Activated T-cell treated with anti-CD3 and anti-CD28 coated beads for 48 hours (primary cell): ENCODE measurements at places on chromosomes 6 and 20.
A peak's percentile ranks its signal among the peaks of the same experiment; 100 is the strongest.

DNA sequence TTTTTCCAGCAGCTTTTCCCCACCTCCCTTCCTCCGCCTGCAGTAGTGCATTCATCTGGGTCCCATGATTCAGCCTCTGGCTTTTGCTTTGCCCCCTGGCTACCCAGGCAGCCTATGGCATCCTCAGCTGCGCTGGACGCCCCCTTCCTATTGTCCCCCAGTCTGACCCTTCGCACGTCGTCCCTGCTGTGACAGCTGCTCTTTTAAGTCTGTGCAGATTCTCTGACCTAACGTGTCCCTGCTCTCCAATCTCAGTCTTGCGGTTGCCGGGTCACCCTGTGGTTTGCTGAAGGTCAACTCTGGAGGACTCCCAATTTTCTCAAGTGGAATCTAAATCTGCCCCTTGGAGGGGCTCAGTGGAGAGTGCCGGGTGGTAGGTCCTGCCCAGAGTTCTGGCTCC, 294.3 kb downstream of the CDC5L start:
- DNase-seq: no peak

- no peak for DNase-seq
Measured at GRCh38 chr6:100657678-100658330, 193.1 kb upstream of the SIM1 start.

DNA sequence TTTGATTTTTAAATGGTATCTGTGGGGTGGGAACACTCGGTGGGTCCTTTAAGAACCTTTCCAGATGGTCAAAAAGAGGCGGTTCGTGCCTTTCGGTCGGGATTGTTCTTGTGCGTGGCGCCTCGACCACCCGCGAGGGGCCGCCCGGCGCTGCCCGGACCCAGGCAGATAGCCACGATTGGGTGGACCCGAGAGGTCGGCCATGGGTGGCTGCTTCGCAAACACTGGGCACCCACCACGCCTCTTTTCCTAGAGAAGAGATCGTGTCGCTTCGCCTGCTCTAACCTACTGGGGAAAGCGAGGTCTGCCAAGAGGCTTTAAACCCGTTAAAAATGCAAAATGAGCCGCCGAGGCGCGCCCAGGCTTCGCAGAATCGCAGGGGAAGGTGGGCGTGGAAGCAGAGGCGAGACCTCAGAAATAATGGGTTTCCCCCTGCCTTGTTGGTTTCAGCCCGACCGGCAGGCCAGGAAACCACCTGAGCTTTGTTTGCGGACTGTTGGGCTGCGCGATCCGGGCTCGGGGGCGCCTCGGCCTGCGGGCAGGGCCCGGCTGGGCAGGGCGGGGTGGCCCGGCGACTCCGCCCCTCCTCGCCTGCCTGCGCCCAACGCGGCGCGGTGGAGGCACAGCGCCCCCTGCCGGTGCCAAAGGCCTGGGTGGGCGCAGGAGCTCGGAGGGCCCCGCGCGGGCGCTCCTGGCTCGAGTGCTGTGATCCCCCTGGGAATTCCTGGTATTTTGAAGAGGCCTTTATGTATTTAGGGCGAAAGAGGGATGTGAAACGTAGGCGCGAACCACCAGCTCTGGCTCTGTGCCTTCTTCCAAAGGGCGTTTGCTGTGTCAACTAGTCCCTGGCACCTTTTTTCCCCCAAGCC, 1.6 kb downstream of the MARCKS start:
- DNase-seq: peak; percentile 80

- no peak for DNase-seq
Measured at GRCh38 chr6:157962601-157963302, 18.9 kb upstream of the SYNJ2 start.

DNA sequence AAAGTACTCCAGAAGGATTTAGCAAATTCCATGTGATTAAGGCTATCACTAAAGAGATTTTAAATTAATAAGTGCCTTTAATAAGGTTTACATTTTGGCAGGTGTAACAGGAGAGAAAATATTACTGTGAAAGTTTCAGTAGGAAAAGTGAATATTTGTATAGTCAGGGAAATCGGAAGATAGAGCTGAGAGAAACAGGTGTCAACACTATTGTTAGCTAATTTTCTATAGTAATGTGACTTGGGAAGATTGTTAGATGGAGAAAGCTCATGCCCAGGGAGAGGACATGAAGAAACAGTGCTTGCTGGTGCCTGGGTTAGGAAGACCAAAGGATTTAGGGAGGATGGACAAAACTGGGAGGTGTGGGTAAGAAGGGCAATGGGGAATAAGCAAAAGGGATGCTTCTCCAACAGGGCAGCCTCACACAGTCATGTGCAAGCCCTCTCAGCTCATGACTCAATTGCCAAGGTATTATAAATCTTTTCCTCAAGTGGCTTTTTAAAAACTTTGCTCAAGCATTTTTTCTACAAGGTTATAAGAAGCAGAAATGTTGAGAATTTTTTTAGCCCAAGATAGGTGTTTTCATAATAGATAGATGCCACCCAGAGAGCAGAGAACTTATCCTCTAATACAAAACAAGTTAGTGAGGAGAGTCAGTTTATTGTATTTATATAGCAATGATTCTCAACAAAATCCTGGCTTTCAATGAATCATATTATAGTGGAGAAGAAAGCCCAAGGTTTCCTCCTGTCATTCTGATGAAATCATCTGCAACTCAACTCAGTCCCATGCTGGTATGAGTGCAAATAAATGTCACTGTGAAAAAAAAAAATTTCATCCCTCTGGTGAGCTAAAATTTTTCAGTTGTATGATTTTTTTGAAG, 325.2 kb upstream of the NT5E start:
- no peak for DNase-seq

GRCh38 chr6:4801491-4802110, 25.4 kb downstream of the CDYL start:
- no peak for DNase-seq

- DNase-seq: no peak
Measured at GRCh38 chr6:56580271-56580670, 62.4 kb downstream of the DST start.

DNA sequence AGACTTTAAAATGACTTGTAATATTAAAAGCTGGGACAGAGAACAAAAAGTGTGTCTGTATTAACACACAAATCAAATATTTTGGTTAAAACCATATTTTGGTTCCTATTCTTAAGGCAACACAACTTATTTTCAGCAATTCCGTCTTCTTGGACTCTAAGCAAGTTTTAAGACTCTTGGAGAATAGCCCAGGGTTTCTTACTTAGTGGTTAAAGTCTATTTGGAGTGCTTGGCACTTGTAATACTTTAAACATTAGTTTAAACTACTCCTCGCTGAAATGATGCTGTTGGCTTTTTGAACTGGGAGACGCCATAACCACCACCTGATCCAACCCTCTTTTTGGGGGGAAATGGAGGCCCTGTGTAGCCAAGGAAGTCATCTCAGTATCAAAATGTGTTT, 109.7 kb upstream of the GMDS start:
- no peak for DNase-seq

GRCh38 chr6:117423754-117424153, 2.0 kb downstream of the ROS1 start:
- no peak for DNase-seq

DNA sequence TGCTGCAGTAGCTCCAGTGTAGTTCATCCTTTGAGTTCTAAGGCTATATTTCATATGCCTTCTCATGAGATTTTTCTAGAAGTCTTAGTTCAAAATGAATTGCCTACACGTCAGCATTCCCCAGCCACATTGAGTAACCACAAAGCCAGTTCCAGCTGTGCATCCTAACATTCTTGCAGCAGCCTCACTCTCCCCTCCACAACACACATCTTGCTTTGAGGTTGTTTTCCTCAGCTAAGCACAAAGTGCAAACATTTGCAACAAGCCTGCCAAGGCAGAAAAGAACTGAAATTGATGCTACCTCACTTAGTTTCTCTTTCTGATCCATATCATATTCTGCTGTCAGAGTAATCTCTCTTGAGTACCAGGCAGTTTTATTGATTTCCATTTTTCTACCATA, 160.7 kb upstream of the KCNQ5 start:
- DNase-seq: no peak

GRCh38 chr20:54263116-54263690, 55.3 kb downstream of the PFDN4 start:
- no peak for DNase-seq

DNA sequence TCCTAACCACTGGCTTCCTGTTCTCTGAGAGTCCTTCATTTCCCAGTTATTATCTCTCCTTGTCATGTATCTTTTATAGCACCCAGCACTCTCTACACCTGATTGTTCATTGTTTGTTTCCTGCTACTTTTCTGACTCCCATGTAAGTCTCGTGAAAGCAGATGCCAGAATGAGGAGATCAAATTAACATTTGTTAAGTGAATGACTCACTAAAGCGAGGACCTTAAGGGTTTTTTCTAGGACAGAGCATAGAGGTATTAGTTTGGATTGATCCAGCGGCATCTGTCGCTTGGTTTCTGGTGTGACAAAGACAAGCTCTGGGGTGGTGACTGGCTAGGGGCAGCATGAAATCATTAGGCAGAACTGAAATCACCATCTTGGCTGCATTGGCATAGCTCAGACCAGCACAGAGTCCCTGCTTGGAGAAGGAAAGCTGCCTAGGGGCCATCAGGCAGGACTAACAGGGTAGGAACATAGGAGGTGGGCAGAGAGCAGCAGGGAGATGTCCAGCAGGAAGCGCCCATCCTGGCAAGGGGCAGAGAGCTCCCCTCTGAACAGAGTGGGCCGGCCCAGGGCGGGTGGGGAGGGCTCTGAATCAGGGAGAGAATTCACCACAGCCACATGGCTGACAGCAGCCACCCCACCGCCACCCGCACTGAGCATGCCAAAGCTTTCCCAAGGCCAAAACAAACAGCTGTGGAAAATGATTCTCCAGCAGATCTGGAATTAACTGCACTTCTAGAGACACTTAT, 97.1 kb upstream of the CEP85L start:
- DNase-seq: no peak
